ENCODE measurements at places on chromosomes 4 and X. TPM values are rescaled to one million over a fixed set of nuclear protein-coding genes. Genes with fewer than 3 reads are reported as not detected.

Gene CORIN
- total RNA-seq, result 0.48 TPM

Gene SHROOM4
- 0.72 TPM for total RNA-seq

Gene POU4F2
- not detected for total RNA-seq

Gene IBSP
- total RNA-seq, result not detected

Gene CXCL13
- not detected for total RNA-seq

Gene NLRP2B
- total RNA-seq, result not detected

Gene CENPI
- total RNA-seq, result 6.5 TPM

Gene MUC7
- total RNA-seq, result not detected

Gene NAP1L2
- total RNA-seq, result not detected

Gene EDA
- total RNA-seq, result 0.96 TPM

Gene MRFAP1
- 225 TPM for total RNA-seq

Gene SHISA3
- 4.3 TPM for total RNA-seq

Gene HSFX1
- total RNA-seq, result 0.88 TPM

Gene XPNPEP2
- 1.3 TPM for total RNA-seq

Gene GPAT3
- 2.6 TPM for total RNA-seq

Gene H2BW2
- total RNA-seq, result not detected

Gene ATP1B4
- total RNA-seq, result not detected

Gene SPP1
- 0.78 TPM for total RNA-seq

Gene FMR1NB
- total RNA-seq, result not detected

Gene PCSK1N
- 3.2 TPM for total RNA-seq

Gene FRAS1
- 4.9 TPM for total RNA-seq

Gene CYLC1
- total RNA-seq, result not detected

Gene NMU
- 0.80 TPM for total RNA-seq

Gene FATE1
- total RNA-seq, result not detected

Gene PPP2R2C
- total RNA-seq, result 0.26 TPM

Gene ERVMER34-1
- 0.13 TPM for total RNA-seq

Gene ARX
- total RNA-seq, result not detected

Gene TRIM61
- total RNA-seq, result 2.5 TPM

Gene TCP11X2
- not detected for total RNA-seq

Gene RTL5
- total RNA-seq, result 2.6 TPM

Gene PHEX
- total RNA-seq, result 0.56 TPM

Gene SPANXA2
- total RNA-seq, result not detected

Gene TMEM156
- 3.8 TPM for total RNA-seq

Gene SUPT20HL2
- total RNA-seq, result not detected

Gene CNKSR2
- 1.0 TPM for total RNA-seq

Gene ITGB1BP2
- total RNA-seq, result 0.80 TPM

Gene SSX3
- total RNA-seq, result not detected

Gene CXCL6
- total RNA-seq, result 48.4 TPM

Gene NXF2B
- total RNA-seq, result not detected

Gene SSX2B
- not detected for total RNA-seq

Gene DNASE1L1
- 58.0 TPM for total RNA-seq

Gene FRMPD3
- not detected for total RNA-seq

Gene LRCH2
- 21.7 TPM for total RNA-seq

Gene CLGN
- 3.0 TPM for total RNA-seq

Gene RP2
- total RNA-seq, result 10.2 TPM

Gene VSIG4
- not detected for total RNA-seq

Gene MID1IP1
- 88.7 TPM for total RNA-seq

Gene COX7B
- total RNA-seq, result 323 TPM

Gene UGT2B11
- not detected for total RNA-seq

Gene SLC10A6
- total RNA-seq, result 0.16 TPM

All from epithelial cell of alveolus of lung (primary cell).